Thymus (tissue), 14 donors: ENCODE measurements at places on chromosomes 12 and 14. TPM values are rescaled to one million over a fixed set of nuclear protein-coding genes. Genes with fewer than 3 reads are reported as not detected.
A peak's percentile ranks its signal among the peaks of the same experiment; 100 is the strongest.

ZDHHC17 gene
- 29.5 TPM for polyA plus RNA-seq

DNA sequence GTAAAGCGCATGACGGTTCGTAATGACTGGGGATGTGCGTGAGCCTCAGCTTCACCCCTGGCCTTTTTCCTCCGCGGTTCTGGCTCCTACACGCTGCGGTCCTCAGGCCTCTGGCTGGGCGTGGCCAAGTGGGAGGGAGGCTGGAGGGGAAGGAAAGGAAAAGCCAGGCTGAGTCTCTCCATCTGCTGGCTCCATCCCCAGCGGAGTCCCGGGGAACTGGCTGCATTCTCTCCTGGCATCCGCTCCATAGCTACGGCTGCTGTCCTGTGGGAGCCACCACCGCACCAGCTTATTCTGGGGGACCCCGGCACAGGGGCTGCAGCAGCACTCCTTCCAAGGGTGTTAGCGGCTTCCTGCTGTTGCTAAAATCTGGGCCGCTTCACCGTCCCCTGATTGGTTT lies 68.2 kb upstream of the SLC24A4 start:
- H3K27ac ChIP-seq: no peak overlapping the region
- H3K36me3 ChIP-seq: no peaks in the 10 kb centered on the region
- DNase-seq: no peak
- no peaks in the 10 kb centered on the region for H3K4me1 ChIP-seq

- DNase-seq: no peak
- H3K4me3 ChIP-seq: no peak overlapping the region
- H3K36me3 ChIP-seq: no peaks in the 10 kb centered on the region
- H3K27me3 ChIP-seq: no peaks in the 10 kb centered on the region
- no peaks in the 10 kb centered on the region for H3K4me1 ChIP-seq
Observed at GRCh38 chr12:19620222-19620621, 180.9 kb downstream of the AEBP2 start.

DNA sequence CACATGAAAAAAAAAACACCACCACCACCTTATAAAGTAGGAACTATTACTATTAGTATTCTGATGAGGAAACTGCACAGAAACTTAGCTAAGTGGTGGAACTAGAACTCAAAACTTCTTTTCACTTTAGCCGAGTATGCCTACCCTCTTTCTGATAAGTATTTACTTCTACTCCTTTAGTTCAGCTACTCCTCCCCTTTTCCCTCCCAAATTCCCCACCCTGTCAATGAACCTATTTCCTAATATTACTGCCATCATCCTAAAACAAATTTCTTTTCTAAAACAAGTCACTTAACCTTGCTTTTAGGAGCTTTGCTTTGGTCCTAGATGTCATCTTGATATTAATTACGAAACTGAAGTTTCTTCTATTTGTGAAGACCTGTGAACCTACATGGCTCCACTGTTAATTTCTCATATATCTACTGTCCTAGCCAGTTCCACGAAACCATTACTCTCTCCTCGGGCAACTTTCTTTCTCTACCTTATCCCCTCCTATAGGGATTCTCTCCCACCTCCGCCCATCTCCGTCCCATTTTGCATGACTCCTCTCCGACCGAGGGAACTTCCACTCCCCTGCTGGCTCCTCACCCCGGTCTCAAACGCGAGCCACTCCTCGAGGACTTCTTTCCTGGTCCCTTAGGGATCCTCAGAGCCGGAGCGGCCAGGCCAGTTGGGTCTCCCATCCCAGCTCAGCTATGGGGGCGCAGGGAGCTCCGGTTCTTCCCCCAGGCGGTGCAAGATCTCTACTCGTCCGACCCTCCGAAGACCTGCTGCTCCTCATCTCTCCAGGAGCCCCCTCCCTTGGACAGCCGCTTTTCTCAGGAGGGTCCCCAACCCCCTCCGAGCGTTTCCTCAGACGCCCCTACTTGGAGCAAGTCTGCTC lies 1.1 kb downstream of the NUMB start:
- peak overlapping the region; percentile 99 for H3K4me3 ChIP-seq
- H3K27ac ChIP-seq: peak overlapping the region; percentile 91
- H3K36me3 ChIP-seq: no peaks in the 10 kb centered on the region
- peak; percentile 7 for DNase-seq
- H3K27me3 ChIP-seq: no peaks in the 10 kb centered on the region

DNA sequence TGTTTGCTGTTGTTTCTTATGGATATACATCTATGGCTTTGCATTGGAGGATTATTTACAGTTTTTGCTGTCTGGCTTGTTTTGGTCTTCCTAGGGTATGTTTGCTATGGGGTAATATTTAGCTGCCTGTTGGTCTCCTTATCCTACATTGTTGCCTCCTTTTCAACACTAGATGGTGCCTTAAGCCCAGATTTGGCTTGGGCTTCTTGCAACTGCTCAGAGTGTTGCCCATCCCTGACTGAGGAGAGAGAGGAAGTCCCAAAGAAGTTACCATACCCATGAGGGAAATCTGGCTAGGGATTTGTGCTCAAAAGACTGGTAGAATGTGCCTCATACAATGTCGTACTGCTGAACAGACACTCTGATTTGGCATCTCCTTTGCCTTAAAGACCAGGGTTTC lies 94.6 kb upstream of the MUCL1 start:
- H3K27ac ChIP-seq: no peak overlapping the region
- DNase-seq: peak; percentile 7
- H3K27me3 ChIP-seq: no peaks in the 10 kb centered on the region
- no peaks in the 10 kb centered on the region for H3K4me1 ChIP-seq
- no peak overlapping the region for H3K4me3 ChIP-seq
- H3K36me3 ChIP-seq: no peaks in the 10 kb centered on the region
